ENCODE measurements at places on chromosomes 2 and 18.

DNA sequence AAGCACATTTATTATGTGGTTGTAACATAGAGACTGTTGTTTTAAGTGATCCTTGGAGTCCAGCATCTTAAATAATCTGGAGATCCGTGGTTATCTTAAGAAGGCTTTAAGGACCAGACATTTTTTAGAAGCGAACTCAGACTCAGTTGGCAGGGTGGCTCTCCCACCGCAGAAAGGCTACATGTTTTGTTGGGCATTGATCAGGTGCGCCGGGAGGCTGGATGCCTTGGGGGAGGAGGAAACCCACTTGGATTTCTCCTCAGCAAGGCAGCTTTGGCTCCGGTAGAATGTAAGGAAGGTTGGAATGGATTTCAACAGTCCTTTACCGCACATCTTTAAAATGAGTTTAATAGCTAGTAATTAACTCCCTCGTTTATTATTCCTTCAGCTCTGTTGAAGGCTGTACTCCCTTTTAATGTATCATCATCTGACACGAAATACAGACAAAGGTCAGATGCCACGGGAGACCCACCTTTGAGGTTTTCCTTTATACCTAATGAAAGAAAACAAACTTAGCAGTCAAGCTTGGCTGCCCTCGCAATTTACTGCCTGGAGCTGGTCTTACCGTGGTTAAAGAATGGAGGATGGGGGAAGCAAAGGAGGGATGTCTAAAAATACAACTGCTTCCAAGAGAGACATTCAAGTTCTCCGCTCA is 1.2 kb downstream of the TMEM200C start:
- DNase-seq = no peak

DNA sequence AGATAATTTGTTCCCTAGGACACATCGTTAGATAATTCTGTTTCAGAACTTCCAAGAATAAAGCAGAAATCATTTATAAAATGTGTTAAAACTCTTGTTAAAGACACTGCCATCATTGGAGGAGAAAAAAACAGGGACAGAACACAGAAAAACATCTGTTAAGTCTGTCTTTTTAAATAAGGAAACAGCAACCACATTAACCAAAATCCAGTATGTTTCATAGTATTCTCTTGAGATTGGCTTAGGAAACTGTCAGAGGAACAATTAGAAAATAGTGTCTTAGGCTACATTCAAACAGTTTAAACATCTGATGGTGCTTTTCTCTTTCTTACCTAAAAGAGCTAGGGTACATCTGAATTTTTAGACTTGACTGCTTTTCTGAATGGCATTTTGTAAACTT is 81.6 kb downstream of the PMS1 start:
- DNase-seq = no peak

DNA sequence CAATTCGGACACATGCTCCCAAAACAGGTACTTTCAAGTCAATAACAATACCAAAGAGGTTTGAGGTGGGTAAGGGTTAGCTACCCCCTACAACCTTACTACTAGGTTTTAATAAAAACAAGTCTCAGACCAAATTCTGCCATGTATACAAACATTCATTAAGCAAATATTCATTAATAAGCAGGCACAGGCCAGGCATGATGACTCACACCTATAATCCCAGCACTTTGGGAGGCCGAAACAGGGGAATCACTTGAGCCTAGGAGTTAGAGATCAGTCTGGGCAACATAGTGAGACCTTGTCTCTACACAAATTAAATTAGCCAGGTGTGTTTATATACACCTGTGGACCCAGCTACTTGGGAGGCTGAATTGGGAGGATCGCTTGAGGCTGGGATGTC is 11.7 kb upstream of the ELAC1 start:
- DNase-seq = no peak

GRCh38 chr2:54387059-54387991 is 68.8 kb upstream of the SPTBN1 start:
- peak; percentile 89 for DNase-seq

- no peak for DNase-seq
Measured at GRCh38 chr2:227462462-227462951, 9.4 kb upstream of the AGFG1 start.

- no peak for DNase-seq
Measured at GRCh38 chr2:54775710-54776109, 52.2 kb downstream of the EML6 start.

DNA sequence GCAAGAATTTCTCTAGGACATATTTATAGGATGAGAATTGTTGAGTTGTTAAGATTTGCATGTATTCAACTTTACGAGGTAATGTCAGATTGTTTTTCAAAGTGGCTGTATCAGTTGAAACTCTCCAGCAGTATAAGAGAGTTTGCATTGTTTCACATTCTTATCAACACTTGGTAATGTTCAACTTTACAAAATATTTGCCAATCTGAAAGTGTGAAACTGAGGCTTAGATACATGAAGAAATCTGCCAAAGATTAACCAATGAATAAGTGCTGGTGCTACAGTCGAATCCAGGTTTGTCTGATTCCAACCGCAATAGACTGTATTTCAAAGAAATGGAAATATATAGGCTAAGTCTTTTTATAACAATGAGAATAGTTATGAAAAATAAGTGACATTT is 117.0 kb downstream of the EHBP1 start:
- DNase-seq = no peak

DNA sequence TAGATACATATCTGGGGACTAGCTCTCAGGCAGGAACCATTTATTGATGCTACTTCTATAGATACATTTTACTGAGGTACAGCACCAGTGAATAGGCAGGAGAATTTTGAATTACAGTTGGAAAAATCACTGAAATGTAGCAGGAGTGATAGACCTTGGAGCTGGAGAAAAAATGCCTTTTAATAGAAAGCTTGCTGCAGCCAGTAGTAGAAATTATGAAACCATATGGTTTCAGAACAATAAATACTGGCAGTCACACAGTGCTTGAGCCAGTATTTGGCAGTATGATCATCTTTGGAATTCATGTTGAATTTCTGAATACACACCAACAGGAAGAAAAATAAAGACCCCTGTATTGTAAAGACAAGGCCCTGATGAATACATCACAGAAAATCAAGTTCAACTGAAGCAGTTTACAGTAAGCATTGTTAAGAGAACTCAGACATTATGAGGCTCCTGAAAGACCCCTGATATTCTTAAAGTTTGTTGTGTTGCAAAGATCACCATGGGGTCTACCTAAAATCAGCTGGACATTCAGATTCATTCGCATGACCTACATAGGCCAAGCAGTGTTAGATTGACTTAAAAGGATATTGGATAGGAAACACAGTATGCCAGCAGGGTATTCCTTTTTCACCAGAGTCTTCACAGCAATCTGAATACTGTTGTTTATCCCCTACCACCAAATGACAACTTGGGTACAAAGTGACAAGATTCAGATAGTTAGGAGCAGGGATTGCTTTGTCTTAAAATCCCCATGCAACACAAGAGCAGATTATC is 139.0 kb downstream of the EHBP1 start:
- DNase-seq = no peak

DNA sequence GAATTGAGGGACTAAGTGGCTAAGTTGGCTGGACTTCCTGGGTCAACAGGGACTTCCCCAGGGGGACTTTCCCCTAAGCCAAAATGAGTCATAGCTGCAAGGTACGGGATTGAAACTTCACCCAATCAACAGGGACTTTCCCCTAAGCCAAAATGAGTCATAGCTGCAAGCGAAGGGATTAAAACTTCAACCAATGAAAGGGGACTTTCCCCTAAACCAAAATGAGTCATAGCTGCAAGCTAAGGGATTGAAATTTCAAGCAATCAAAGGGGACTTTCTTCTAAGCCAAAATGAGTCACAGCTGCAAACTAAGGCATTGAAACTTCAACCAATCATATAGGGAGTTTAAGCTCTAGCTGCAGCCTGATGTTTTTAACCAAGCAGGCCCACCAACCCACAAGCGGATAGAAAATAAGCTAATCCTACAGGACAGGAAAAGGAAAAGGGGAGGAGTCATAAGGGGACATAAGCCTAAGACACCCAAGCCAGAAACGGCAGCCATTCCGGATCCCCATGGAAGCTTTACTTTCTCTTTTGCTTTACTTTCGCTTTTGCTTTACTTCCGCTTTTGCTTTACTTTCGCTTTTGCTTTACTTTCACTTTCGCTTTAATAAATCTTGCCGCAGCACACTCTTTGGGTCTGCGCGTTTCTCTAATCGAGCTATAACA is 1375.4 kb upstream of the CELF4 start:
- DNase-seq = peak; percentile 66

DNA sequence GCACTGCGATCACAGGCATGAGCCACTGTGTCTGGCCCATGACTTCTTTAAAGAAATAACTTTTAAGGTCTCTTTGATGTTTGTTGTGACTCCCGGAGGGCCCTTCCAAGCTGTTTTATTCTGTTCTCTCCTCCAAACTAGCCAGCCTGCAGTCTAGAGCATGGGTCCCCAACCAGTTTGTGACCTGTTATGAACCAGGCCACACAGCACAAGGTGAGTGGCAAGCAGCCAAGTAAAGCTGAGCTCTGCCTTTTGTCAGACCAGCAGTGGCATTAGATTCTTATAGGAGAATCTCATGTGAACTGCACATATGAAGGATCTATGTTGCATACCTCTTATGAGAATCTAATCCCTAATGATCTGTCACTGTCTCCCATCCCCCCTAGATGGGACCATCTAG is 223.9 kb upstream of the RGPD4 start:
- no peak for DNase-seq

DNA sequence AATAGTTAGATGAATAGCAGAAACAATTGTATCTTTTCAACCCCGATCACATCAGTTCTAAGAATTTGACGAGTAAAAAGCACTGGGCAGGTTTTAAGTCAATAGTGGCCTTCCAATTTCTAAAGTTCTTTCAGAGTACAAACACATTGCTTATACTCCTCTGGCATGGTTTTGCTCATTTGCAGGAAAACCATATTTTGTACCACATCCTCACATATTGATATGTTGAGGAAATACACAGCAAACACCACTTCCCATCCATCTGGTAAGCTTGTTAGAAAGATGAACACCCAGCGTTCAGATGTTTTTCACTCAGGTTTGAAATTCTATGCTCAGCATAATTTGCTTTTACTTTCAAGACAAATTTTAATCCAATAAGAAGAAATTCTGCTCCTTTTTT is 344.6 kb upstream of the ACVR2A start:
- DNase-seq = no peak

DNA sequence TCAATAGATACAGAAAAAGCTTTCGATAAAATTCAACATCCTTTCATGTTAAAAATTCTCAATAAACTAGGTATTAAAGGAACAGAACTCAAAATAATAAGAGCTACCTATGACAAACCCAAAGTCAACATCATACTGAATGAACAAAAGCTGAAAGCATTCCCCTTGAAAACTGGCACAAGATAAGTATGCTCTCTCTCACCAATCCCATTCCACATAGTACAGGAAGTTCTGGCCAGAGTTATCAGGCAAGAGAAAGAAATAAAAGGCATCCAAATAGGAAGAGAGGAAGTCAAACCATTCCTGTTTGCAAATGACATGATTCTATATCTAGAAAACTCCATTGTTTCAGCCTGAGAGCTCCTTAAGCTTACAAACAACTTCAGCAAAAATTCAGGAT is 1145.8 kb upstream of the DDX18 start:
- no peak for DNase-seq

- DNase-seq = no peak
Measured at GRCh38 chr2:70505613-70506391, 47.8 kb downstream of the TGFA start.

- no peak for DNase-seq
Measured at GRCh38 chr18:463403-463802, 37.1 kb downstream of the COLEC12 start.

- no peak for DNase-seq
Measured at GRCh38 chr2:84830758-84831500, 50.0 kb downstream of the TRABD2A start.

DNA sequence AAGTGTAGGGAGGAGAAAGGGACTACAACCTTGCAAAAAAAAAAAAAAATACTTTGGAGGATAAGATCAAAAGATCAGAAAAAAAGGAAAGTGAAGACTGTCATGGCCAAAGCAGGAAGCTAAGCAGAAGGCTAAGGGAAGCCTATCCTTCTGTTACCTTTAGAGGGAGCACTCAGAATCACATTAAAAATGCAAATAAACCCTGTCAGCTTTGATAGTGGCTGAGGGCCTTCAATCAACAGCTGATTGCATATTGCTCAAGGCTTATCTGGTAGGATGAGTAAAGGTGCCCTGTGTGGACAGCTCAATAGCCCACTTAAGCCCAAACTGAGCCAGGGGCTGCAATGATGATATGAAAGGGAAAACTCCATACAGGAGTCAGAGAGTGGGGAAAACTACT is 1021.2 kb downstream of the LRP1B start:
- DNase-seq = no peak

DNA sequence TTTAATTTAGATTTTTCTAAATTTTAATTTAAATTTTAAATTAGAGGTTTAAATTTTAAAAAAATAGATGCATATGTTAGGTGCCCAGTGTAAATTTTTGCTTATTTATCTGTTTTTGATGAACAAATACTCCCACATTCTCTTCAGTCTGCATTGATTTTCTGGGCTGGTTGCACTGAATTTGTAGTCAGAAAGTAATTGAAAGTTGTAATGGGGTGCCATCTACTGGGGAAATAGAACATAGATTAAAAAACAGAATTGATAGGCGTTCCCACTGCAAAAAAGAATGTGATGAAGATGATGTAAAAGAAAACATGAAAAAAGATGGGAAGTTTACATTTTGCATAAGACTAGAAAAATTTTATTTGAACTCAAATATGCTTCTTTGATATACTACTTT is 51.7 kb upstream of the CCDC85A start:
- peak; percentile 59 for DNase-seq

GRCh38 chr18:27839141-27839540 is 337.8 kb downstream of the CDH2 start:
- peak; percentile 96 for DNase-seq

- no peak for DNase-seq
Measured at GRCh38 chr2:219641390-219642068, 14.1 kb downstream of the SLC4A3 start.

GRCh38 chr2:168456521-168457189 is 583 bp downstream of the CERS6 start:
- DNase-seq = peak; percentile 27

DNA sequence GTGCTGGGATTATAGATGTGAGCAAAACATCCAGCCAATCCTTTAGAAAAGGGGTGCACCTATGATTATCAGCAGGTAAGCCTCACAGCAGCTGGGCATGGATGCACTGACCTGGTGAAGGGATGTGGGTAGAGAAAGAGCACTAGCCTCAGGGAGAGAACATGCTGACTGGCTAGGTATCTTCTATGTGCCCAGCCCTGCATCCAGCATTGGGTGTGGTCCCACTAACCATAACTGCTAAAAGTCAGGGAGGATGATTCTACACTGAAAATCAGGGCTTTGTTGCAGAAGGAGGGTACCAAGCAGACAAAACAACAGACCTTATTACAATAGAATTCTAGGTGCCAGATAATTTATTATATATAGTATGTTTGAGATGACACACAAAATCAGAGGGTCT is 21.1 kb upstream of the RGPD8 start:
- no peak for DNase-seq

DNA sequence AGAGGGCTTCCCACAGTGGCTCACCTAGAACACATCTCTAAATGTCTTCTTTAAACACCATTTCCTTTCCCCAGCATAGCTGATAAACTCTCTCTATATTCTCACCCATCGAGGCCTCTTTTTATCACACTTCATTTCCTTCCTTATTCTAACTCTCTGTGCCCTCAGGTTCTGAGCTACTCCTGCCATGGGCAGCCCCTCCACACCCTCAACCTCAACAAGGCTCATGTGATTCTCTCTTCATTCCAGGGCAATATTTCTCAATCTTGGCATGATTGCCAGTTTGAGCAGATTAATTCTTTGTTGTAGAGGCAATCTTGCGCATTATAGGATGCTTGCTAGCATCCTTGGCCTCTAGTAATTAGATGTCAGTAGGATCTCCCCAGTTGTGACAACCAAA is 999.1 kb downstream of the TSN start:
- DNase-seq = no peak

GRCh38 chr2:9286554-9287399 is 80.2 kb downstream of the ASAP2 start:
- peak; percentile 15 for DNase-seq

Data from fibroblast of skin of back (primary cell).